ENCODE measurements at places on chromosomes 16 and 17.
A peak's percentile ranks its signal among the peaks of the same experiment; 100 is the strongest.

DNA sequence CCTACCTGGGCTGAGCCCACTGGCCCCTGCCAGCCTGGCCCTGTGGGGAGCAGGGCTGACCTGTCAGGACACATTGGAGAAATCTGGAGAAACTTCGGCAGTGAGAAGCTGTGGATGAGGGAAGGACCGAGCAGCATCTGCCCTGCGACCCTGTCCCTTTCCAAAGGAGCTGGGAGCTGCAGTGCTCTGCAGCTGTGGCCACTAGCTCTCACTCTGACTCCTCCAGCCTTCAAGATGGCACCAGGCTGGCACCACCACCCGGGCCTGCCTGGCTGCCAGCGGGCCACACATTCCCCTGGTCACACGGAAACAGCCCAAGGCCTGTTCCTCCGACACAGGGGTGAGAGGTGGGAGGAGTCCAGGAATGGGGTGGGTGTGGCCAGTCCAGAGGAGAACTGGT lies 30.1 kb downstream of the CD300LG start:
- DNase-seq: no peak

GRCh38 chr17:49193513-49194296 lies 16.7 kb downstream of the GNGT2 start:
- no peak for DNase-seq

GRCh38 chr17:6700948-6701307 lies 12.2 kb downstream of the SLC13A5 start:
- no peak for DNase-seq

GRCh38 chr17:56939869-56940484 lies 20.9 kb downstream of the COIL start:
- no peak for DNase-seq

DNA sequence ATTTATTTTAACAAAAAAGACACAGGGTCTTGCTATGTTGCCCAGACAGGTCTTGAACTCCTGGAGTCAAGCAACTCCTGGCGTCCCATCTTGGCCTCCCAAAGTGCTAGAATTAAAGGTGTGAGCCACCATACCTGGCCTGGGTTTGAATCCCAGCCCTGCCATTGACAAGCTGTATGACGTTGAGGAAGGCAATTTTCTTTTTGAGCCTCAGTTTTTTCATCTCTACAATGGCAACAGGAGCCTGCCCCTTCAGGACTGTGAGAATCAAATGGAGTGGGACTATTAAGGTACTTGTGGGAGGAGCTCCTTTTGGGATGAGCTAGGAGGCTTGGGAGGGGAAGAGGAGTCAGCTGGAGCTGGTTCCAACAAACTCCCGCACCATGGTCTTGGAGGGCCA lies 6.2 kb downstream of the RARA start:
- no peak for DNase-seq

DNA sequence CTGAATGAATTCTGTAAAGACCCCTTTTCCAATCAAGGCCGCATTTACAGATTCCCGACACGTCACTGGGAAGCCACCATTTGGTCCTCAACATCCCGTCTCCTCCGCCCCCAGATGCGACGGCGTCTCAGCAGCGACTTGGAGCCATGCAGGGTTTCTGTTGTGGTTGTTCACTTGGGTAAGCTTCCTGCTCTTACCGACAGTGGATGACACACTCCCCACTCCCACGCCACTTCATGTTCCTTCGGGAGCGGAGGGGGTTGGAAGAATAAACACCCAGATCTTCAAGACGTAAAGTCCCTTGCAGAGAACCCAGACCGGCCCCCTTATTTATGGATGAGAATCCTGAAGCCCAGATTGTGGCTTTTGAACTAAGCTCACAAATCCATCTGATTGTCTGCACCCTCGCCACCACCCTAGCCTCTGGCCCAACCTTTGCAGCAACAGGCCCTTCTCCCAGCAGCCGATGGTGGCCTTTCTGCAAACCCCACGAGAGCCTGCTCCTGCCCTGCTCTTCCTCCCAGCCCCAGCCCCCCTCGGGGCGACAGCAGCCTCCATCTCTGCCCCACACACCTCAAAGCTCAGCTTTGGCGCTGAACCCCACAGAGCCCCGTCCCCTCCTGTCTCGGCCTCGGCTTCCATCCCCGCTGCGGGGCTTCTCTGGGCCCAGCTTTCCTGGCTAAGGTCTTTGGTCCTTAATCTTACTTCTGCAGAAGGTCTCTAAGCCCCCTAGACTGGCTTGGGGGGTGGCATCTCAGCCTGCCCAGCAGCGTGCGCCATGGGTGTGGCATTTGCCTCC lies 19.0 kb upstream of the OSGIN1 start:
- DNase-seq: no peak

GRCh38 chr17:59637611-59638310 lies 18.1 kb downstream of the CLTC start:
- no peak for DNase-seq

- DNase-seq: no peak
Measured at GRCh38 chr16:21618281-21618680, 18.9 kb downstream of the METTL9 start.

DNA sequence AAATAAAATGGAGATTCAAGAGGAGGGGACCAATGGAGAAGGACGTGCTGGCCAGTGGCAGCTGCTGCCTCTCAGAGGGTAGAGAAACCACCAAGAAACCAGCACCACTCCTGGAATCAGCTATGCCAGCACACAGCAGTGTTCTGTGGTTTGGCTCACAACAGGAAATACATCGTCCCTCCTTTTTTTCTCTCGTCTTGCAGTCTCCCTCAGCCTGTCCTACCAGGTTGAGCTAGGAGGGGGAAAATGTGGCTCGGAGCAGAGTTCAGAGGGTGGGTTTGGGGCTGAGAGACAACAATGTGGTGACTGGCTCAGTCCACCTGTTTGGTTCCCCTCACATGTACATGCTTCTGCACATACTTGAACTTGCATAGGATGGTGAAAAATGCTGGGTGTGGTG lies 19.9 kb upstream of the SLC16A5 start:
- no peak for DNase-seq

- no peak for DNase-seq
Measured at GRCh38 chr17:65064452-65065019, 8.0 kb upstream of the GNA13 start.

DNA sequence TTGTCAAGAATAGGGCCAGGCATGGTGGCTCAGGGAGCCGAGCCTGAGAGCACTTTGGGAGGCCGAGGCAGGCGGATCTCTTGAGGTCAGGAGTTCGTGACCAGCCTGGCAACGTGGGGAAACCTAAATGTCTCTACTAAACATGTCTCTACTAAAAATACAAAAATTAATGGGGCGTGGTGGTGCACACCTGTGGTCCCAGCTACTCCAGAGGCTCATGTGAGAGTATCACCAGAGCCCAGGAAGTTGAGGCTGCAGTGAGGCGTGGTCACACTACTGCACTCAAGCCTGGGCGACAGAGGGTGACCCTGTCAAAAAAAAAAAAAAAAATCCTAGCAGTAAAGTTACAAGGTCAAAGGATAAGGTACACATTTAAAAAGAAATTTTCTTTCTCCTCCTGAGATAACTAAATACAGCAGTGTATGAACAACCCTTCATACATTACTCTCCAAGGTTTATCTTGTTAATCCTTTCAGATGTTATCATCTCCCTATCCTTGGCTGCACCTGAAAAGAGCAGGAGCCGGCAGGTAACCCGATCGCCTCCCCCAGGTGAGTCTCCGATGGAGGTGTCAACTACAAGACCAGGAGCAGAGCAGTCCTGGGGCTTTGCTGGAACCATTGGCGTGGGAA lies 122.3 kb downstream of the GOSR1 start:
- DNase-seq: no peak

DNA sequence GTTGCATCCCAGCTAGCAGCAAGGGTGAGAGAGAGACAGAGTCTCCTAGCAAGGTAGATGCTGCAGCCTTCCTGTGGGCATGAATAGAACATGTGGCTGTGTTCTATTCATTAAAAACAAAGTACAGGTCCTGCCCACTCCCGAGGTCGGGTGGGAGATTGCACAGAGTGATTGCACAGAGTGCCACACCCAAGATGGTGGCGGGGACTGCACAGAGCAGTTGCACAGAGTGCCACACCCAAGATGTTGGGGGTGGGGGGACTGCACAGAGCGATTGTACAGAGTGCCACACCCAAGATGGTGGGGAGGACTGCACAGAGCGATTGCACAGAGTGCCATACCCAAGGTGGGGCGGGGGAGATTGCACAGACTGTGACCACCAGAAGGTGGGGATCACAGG lies 410.8 kb upstream of the EEF2KMT start:
- no peak for DNase-seq

DNA sequence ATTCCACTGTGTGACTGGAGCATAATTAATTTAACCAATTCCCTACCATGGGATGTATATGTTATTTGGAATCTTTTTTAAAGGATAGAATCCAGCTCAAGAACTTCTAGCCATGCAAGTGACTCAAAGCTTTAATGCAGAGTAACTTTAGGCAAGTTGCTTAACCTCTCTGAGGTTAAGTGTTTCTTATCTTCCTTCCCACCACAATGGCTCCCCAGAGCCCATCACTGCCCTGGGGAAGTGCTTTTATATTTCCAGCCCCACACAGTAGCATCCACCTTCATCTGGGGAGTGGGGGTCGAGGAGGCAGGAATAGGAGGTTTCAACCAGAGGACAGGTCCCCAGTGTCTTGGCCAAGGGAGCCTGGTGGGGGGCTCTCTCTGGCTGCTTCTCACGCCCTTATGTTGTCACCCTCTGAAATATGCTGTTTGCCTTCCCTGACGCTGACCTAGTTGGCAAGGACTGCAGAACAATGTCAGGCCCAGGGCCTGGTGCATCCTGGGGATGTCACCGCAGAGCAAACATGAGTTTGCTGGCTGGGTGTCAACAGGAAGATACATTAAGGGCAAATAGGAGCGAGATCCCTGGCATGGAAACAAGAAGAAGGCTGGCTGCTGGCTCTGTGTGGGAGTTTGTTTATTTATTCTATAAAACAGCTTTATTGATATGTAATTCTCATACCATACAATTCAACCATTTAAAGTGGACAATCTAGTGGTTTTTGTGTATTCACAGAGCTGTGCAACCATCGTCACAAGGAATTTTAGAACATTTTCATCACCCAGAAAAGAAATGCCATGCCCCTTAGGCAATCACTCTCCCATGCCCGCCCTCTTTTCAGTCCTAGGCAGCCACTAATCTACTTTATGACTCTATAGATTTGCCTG lies 46.6 kb upstream of the WSB1 start:
- DNase-seq: no peak

DNA sequence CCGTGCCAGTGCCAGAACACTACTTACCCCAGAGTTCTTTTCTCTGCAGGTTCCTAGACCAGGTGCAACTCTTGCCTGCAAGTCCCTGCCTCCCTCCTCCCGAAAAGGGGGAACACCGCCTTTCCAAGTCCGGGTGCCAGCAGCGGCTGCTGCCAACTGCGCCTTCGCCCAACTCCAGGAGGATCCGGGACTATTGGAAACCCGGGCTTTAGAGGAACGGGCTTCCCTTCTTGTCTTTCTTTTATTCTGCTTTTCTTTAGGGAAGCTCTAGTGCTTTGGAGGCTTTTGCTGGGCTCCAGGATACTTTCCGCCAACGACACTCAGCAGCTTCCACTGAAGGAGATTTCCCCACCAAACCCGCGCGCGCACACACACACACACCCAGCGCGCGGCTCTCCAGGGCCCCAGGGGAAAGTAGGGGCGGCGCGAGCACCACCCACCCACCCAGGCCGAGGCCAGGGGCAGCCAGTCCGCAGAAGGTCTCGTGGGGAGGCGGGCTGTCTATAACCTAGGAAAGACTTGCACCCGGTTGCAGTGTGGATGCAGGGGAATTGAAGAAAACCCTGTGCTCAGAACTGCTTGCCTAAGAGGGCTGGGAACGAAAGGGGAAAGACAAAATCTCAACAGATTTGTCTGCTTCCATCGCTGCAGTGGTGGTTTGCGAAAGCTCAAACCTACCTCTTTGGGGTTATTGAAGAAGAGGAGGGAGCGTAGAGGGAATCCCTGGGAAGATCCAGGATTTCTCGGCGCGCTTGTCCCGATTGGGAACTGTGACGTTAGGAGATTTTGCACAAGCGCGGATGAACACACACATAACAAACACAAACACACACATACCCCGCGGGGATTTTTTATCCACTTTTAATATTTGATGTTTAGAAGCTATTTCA lies 977 bp upstream of the CA10 start:
- no peak for DNase-seq

- no peak for DNase-seq
Measured at GRCh38 chr17:79850571-79851460, 11.6 kb upstream of the CBX4 start.

DNA sequence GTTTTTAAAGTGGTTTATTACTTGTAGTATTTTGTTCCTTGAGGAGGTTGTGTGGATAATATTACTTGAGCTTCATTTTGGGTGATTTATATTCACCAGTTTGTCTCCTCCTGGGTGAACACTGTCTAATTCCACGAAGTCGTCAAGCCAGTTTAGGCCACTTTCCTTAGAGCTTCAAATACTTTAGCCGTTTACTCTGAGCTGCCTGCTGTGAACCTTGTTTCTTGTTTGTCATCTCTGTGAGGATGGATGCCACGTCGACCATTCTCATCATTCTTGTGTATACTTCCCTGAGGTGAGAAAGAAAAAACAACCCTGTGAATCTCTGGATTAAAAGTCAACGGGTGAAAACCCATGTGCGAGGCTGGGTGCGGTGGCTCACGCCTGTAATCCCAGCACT lies 9.0 kb downstream of the KRT24 start:
- no peak for DNase-seq

DNA sequence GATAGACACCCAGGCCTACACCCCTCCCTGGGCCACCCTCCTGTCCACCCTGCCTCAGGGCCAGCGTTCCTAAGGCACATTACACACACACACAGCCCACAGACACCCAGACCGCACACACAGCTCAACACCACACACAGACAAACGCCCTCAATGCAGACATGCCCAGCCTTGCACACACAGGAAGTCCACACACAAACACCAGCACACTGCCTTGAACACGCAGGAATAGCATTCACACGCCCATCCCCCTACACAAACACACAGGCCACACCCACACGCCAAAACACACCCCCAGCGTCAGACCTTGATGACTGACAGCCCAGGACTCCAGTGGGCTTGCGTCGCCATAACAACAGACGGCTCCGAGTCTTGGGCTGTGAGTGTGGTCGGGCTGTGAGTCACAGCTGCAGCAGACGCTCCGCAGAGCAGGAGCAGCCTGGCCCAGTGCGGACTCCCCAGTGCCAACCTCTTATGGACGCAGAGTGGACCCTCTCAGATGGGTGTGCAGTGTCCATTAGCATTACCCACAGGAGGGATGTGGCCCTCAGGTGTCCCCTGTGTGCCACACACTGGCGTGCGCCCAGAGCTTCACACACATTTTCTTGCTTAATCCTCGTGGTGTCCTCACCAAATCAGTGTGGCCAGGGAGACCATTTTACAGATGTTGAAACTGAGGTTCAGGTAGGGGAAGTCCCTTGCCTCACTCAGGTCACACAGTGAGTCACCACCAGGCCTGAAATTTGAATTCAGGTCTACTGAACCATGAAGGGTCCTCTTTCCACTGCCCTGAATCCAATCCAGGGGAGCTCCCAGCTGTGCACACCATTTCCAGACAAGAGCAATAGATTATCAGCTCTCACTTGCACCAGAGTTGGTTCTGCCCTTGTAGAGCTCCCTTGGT lies 17.8 kb upstream of the RAI1 start:
- DNase-seq: peak; percentile 45

Data from stimulated activated CD4-positive, alpha-beta T cell treated with anti-CD3 and anti-CD28 coated beads, Interleukin-4, amount 100 ng/mL, for 48 hours (primary cell).